ENCODE measurements at places on chromosomes 4 and X.

GRCh38 chr4:121050300-121050699 lies 22.0 kb downstream of the NDNF start:
- no peak for DNase-seq

GRCh38 chrX:134236626-134237614 lies at the start of gene CCDC160:
Gene CCDC160, plus strand, starts transcription at chrX:134237182. Its CDS starts 7,619 bp downstream, at chrX:134244801.
- no peak for DNase-seq

- no peak for DNase-seq
Measured at GRCh38 chrX:101693476-101693875, 33.8 kb upstream of the ARMCX2 start.

- no peak for DNase-seq
Measured at GRCh38 chrX:148582353-148582752, 81.9 kb downstream of the AFF2 start.

All from CD4-positive, alpha-beta memory T cell (primary cell).